ENCODE measurements at places on chromosomes 5 and 9.
A peak's percentile ranks its signal among the peaks of the same experiment; 100 is the strongest.

- H3K4me1 ChIP-seq, result peaks cover 52% of the 10 kb centered on the region
- H3K27me3 ChIP-seq, result no peaks in the 10 kb centered on the region
- peak overlapping the region; percentile 68 for H3K4me3 ChIP-seq
- H3K36me3 ChIP-seq, result peaks cover 15% of the 10 kb centered on the region
- DNase-seq, result no peak
Measured at GRCh38 chr5:123881759-123882244, 369.8 kb downstream of the CSNK1G3 start.

GRCh38 chr9:38106488-38106887, 37.5 kb upstream of the SHB start:
- DNase-seq, result no peak
- peaks cover 12% of the 10 kb centered on the region for H3K4me1 ChIP-seq
- H3K27ac ChIP-seq, result no peak overlapping the region
- H3K36me3 ChIP-seq, result no peaks in the 10 kb centered on the region

- peaks cover 67% of the 10 kb centered on the region for H3K4me1 ChIP-seq
- peak overlapping the region; percentile 60 for H3K27ac ChIP-seq
- H3K36me3 ChIP-seq, result peaks cover 11% of the 10 kb centered on the region
- peak; percentile 56 for DNase-seq
- peaks cover 41% of the 10 kb centered on the region for H3K27me3 ChIP-seq
Measured at GRCh38 chr9:132560616-132561202, 21.7 kb upstream of the BARHL1 start.

GRCh38 chr9:93585259-93585658, 8.9 kb downstream of the PHF2 start:
- H3K36me3 ChIP-seq, result peaks cover 27% of the 10 kb centered on the region
- no peaks in the 10 kb centered on the region for H3K27me3 ChIP-seq
- no peak overlapping the region for H3K27ac ChIP-seq
- peaks cover 58% of the 10 kb centered on the region for H3K4me1 ChIP-seq

DNA sequence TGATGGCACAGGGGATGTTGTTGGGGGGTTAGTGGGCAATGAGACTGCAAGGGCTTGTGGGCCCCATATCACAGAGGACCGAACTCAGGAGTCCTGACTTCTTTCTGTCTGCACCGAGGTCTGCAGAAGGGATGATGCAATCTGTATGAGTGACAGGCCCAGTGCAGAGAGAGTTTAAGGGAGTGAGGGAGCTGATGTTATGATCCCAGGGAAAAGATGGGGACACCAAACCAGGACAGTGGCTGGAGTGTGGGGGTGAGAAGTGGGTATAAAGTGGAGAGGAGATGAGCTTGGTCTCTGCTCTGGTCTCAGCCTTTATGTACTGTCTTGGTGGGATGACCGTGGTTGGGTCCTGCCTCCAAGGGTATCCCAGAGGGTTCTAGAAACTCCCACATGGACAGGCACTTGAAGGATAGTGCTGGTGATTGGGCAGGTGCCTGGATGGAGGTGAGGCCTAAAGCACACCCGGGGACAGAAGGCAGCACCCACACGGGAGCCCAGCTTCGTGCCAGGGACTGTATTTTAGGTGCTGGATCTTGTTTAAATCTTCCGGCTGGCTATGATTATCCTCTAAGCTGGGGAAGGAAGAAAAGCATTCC, 21.9 kb downstream of the GSN start:
- no peak for DNase-seq
- no peak overlapping the region for H3K27ac ChIP-seq
- H3K27me3 ChIP-seq, result peaks cover 6% of the 10 kb centered on the region
- H3K4me1 ChIP-seq, result peaks cover 57% of the 10 kb centered on the region

GRCh38 chr9:81377320-81377719, 312.0 kb downstream of the TLE1 start:
- H3K4me3 ChIP-seq, result no peak overlapping the region
- peaks cover 6% of the 10 kb centered on the region for H3K36me3 ChIP-seq
- peak overlapping the region; percentile 49 for H3K27ac ChIP-seq
- H3K4me1 ChIP-seq, result peaks cover 83% of the 10 kb centered on the region
- H3K27me3 ChIP-seq, result peaks cover 2% of the 10 kb centered on the region

DNA sequence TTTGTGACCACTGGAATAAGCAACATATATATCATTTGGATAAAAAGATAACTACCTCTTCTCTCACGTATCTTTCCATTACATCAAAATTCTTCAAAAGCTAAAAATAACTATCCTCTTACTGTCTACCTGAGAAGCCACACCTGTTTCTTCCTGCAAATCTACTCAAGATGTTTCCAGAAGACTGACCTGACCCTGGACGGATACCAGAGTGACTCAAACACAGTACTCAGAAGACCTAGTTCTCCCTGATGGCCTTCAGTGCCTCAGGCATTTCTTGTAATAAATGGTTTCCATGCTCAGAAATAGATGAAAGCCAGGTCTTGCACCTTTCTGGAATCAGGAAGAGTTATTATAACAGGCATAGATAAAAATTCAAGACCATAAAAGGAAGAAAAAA, 245.9 kb upstream of the PIK3R1 start:
- H3K4me3 ChIP-seq, result no peak overlapping the region
- H3K27ac ChIP-seq, result peak overlapping the region; percentile 35

- peak overlapping the region; percentile 7 for H3K27ac ChIP-seq
- no peak overlapping the region for H3K4me3 ChIP-seq
- H3K36me3 ChIP-seq, result peaks cover 66% of the 10 kb centered on the region
- peaks cover 6% of the 10 kb centered on the region for H3K4me1 ChIP-seq
Measured at GRCh38 chr9:131194762-131195161, 69.4 kb downstream of the NUP214 start.

- no peak for DNase-seq
- H3K4me1 ChIP-seq, result no peaks in the 10 kb centered on the region
- no peaks in the 10 kb centered on the region for H3K27me3 ChIP-seq
- no peak overlapping the region for H3K27ac ChIP-seq
- H3K4me3 ChIP-seq, result no peak overlapping the region
- peaks cover 29% of the 10 kb centered on the region for H3K36me3 ChIP-seq
Measured at GRCh38 chr5:151469386-151469785, 22.0 kb downstream of the SLC36A1 start.

- peaks cover 10% of the 10 kb centered on the region for H3K4me1 ChIP-seq
- no peak overlapping the region for H3K27ac ChIP-seq
- no peaks in the 10 kb centered on the region for H3K27me3 ChIP-seq
- peaks cover 17% of the 10 kb centered on the region for H3K36me3 ChIP-seq
- H3K4me3 ChIP-seq, result no peak overlapping the region
Measured at GRCh38 chr5:79774171-79774854, 84.7 kb downstream of the CMYA5 start.

- no peak for DNase-seq
- peaks cover 11% of the 10 kb centered on the region for H3K36me3 ChIP-seq
- H3K4me1 ChIP-seq, result peaks cover 35% of the 10 kb centered on the region
- no peaks in the 10 kb centered on the region for H3K27me3 ChIP-seq
Measured at GRCh38 chr5:151741678-151742423, 16.6 kb downstream of the ATOX1 start.

DNA sequence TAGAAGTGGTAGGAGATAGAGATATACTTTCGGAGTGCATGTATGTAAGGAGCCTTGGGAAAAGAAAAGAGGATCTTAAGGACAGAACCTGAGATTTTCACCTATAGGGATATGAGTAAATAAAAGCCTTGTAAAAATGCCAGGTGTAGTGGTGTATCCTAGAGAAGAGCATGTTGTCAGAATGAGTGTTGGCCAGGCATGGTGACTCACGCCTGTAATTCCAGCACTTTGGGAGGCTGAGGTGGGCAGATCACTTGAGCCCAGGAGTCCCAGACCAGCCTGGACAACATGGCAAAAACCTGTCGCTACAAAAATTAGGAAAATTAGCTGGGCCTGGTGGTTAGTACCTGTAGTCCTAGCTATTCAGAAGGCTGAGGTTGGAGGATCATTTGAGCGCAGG, 76.0 kb downstream of the IPO11 start:
- H3K27ac ChIP-seq, result peak overlapping the region; percentile 68
- H3K36me3 ChIP-seq, result peaks cover 54% of the 10 kb centered on the region
- no peaks in the 10 kb centered on the region for H3K27me3 ChIP-seq
- no peaks in the 10 kb centered on the region for H3K4me1 ChIP-seq
- no peak for DNase-seq
- no peak overlapping the region for H3K4me3 ChIP-seq

DNA sequence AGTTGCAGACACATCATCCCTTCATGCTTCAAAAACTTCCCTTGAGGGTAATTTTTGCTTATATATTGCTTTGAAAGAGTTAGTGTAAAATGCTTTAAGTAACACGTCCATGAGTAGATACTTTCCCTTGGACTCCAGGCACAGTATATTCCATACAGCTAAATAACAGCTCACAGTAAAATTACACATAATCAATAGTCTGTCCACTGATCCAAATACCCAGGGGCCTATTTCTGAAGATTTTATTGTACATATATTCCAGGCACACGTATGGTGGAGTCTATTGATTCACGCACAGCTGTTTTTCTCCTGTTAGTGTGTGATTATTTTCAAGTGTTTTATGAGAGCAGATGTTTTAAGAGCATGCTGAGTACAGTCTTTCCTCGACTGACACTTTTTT, 223.7 kb upstream of the GRAMD2B start:
- H3K27me3 ChIP-seq, result peaks cover 6% of the 10 kb centered on the region

GRCh38 chr5:132474881-132475496, 15.6 kb downstream of the IRF1 start:
- H3K27ac ChIP-seq, result peak overlapping the region; percentile 24
- H3K4me3 ChIP-seq, result no peak overlapping the region
- peaks cover 3% of the 10 kb centered on the region for H3K27me3 ChIP-seq
- no peaks in the 10 kb centered on the region for H3K36me3 ChIP-seq

Measured in nephron progenitor cell (in vitro differentiated cells).